NCI-H2081 (cell line): ENCODE measurements at places on chromosomes 7 and 10.

- DNase-seq: no peak
Observed at GRCh38 chr7:88775838-88776237, 16.3 kb downstream of the ZNF804B start.

GRCh38 chr7:122092964-122093797 is 50.9 kb downstream of the AASS start:
- peak; percentile 60 for DNase-seq

DNA sequence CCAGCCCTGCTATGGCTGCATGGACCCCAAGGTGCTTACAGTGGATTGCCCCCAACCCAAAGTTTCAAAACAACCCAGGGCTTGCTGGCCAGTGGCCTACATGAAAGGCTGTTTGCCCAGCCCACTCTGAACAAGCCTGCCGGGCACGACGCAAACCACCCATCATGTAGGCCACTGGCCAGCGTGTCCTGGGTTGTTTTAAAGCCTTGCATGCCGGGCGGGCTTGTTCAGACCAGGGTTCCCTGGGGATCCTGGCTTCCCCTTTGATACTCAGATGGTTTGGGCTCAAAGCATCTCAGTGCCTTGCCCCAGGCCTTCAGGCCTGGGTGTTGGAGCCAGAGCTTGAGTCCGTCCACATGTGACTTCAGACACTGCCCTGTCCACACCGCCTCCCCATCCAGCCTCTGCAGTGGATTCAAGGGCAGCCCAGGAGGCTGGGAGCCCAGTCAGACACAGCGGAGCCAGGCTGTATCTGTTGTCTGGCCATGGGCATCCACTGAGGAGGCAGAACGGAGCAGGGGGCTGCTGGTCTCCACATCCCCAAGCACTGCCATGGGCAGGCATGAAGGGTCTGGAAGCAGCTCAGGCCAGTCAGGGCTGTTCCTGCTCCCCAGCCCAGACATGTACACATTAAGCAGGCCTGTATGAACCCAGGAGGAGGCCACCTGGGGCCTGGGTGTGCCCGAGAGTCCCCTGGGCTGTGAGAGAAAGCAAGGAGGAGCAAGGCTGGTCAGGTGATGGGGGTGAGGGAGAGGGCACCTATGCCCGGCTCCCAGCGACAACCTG is 4.0 kb upstream of the ADIRF start:
- no peak for DNase-seq

DNA sequence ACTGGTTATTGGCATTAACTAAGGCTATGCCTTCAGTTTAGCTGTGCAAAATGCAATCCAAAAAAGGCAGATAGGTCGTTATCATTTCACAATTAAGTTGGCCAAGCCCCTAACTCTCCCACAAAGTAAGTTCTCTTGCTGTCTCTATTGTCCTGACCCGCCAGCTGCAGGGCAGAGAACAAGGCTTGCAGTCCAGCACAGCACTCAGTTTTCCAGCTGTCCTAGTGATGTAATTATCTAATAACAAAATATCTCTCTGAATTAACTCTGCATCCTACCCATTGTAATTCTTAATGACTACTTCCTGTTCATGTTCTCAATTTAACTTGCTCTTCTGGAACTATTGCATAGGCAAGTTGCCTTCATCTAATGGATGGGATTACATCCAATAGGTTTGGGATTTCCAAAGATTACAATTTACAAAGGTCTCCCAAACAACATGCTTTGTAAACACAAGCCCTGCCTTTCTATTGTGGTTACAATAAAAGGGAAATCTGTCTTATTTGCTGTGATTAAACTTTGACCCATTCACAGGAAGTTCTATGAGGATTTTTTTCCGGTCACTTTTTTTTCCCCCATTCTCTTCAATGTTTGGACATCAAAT is 55.2 kb downstream of the CDK6 start:
- DNase-seq: no peak

- DNase-seq: no peak
Observed at GRCh38 chr7:50397971-50398324, 52.2 kb downstream of the FIGNL1 start.

GRCh38 chr10:109467551-109467950 is 455.8 kb downstream of the XPNPEP1 start:
- DNase-seq: no peak

DNA sequence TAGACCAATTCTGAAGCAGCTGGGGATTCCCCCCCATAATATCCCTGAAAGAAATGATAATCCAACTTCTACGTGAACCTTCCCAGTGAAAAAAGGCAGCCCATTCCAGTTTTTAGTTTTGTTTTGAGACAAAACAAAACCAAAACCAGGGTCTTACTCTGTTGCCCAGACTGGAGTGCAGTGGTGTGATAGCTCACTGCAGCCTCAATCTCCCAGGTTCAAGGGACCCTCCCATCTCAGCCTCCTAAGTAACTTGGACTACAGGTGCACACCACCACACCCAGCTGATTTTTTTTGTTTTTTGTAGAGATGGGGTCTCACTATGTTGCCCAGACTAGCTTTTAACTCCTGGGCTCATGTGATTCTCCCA is 12.5 kb upstream of the ARPC1A start:
- no peak for DNase-seq

DNA sequence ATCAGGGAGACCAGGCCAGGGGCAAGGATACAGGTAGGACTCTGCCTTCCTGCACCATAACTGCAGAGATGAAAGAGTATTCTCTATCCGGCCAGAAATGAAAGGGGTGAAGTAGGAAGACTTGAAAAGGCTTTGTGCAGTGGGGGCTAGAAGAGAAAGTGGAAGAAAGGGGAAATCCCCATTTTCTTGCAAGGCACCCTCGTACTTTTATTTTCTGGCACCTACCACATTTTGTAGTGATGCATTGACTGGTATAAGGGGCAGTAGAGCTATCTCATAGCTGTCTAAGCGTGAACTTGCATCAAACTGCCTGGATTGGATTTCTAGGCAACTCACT is 752 bp upstream of the CAMK2G start:
- DNase-seq: no peak

DNA sequence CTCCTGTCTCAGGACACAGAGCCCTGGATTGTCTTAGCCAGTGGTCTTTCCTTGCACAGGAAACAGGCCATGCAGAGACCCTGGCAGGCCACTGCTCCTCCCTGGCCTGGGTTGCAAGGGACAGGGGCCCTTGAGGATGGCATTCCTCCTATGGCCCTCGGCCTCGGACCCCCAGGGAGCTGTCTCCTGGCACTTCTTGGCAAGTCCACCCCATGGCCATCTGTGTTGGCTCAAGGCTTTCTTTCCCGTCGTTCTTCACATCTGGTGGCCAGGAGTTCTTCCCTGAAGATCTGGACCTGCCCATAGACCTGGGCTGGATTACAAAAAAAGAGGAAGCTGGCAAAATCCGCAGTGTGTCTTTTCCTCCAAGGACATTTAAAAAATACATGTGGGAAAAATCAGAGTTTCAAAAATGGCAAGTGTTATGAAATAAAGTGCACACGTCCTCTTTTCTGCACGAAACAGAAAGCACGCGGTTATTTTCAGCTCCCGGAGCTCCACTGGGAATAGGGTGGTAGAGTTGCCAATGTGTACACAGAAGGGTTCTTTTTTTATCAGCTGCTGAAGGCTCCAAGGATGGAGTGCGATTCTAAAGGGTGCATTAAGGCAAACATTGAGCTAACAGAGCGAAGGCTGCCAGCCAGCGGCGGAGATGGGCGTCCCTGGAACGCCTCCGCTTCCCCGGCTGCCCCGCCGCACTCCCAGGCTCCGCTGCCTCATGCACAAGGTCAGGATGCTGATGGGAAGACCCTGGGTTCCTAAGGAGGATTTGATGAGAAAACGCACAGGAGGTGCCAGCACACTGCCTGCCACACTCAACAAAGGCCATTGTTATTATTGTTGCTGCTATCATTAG is 62.8 kb upstream of the FAM20C start:
- DNase-seq: peak; percentile 24

DNA sequence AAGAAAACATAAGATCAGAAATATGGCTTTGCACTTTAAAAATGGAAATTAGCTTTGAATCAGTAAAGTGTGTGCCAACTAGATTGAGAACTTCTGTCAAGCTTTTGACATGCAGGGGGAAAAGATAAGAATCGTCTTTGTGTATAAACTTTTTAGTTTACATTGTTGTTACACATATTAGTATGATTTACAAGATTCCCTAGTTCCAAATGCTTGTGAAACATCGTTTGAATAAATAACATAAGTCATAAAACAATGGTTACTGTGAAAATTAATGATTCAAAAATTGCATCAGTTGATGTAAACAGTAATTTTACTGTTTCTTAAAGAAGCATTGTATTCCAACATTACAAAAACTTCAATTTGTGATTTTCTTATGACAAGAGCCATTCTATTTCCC is 207.6 kb upstream of the MTPN start:
- DNase-seq: no peak

DNA sequence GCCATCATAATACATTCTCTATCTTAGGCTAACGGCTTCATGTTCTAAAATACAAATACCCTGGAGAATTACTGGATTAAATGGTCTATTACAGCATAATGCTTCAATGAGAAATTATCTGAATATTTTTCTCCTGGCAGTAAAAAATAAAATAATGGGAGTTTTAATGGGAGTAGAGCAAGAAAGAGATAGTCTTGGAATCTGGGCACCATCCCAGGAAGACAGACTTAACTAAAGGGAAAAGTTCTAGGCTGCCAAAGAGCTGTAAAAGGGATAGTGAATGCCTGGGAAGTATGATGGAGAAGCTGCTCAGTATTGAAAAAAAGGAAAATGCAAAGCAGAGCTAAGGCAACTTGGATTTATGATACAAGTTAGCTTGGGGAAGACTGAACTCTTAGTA is 12.1 kb upstream of the SYPL1 start:
- DNase-seq: no peak

DNA sequence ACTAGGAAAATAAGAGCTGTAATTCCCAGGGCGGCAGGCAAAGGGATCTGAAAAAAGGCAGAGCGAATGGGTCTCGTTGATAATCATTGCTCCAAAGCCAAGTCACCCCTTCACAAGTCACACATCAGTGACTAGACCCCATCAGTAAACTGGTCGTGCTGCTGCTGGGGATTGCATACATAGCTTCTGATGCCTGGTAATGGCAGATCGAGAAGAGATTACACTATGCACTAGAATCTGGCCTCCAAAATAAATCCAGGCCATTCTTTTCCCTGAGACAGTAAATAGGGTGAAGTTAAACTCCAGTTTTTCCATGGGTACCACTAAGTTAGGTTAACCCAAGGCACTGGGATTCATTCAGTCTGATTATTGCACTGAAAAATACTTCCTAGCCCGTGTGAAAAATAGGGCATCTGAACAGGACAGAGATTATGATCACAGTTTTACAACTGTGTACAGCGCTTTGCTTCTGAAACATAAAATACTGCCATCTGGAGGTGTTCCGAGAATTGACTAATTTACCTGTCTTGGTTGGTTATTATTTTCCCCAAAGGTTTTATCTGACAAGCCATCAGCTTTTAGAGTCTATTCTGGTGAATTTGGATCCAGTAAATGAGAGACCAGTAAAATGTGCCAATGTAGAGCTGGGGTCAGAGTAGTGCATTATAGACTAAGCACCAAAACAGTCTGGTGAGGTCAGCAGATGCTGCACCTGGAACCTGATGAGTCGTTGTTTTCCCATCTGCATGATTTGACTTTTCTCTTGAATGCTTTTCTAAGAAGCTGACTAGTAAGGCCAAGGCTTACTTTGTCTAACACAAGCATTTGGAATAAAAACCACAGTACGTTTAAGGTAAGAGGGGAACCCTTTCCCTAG is 82.9 kb upstream of the AFAP1L2 start:
- no peak for DNase-seq

- DNase-seq: no peak
Observed at GRCh38 chr7:28123752-28124151, 56.8 kb downstream of the JAZF1 start.

DNA sequence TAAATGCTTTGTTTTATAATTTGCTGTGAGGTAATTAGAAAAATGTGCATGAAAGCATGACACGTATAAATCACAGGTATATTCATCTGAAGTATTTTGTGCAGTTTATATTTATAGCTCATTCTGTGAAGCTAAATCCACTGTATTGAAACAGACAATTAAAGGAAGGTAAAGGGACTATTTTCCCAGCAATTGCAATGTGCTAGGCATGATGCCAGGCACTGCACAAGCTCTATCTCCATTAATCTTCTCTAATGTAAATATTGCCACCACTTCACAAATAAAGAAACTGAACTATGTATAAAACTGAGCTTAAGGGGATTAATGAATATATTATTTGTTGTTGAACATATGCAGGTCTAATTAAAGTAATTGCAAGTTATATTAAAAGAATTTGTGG is 1012.5 kb downstream of the NRG3 start:
- DNase-seq: peak; percentile 81

DNA sequence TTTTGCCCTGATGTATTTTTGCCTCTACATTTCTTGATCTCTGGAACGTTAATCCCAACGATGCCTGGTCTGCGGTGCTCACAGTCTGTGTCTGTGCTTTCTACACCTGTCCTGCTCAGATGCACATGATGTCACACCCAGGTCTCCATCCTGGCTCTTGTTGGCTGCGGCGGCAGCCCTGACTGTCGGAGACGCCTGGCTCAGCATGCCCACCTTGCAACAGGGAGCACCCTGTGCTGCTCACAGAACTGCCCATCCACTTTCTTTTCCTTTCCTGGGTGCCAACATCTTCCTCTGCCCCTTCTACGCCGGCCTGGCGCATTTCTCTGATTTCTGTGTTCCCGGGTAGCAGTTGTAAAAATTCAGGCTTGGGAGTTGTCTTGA is 106.2 kb downstream of the CUX1 start:
- no peak for DNase-seq

GRCh38 chr7:11486271-11486670 is 345.7 kb downstream of the THSD7A start:
- DNase-seq: no peak

GRCh38 chr7:46215987-46216567 is 295.0 kb upstream of the IGFBP3 start:
- DNase-seq: no peak

DNA sequence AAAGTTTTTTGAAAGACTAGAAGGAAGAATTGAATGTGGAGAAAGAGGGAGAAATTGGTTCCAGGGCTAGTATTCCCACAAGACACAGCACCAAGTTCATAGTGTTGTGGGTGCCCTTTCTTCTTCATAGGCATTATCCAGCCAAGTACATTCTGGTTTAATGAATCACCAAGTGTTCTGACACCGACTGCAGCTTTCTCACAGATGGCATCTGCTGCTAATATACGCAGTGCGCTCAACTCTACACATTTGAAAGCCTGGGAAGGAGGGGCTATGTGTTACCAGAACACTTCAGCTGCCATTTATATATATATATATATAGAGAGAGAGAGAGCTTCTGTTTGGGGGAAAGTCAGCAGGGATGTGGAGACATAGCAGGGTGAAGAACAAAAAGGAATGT is 1168.4 kb downstream of the GATA3 start:
- DNase-seq: no peak

DNA sequence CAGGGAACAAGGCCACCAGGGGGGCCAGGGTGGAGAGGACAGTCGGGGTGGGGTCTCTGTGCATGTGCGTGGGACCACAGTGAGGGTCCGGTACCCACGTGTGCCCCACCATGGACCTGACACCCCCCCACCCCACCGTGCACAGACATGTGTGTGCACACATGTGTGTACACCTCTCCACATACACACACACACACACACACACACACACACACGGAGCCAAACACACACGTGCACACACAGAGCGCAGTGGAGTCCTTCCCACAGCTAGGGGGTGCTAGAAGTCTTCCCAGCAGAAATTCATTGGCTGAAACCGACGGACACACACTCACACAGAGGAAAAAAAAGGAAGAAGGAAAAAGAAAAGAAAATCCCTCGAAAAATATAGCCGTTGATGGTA is 42.8 kb upstream of the GNA12 start:
- DNase-seq: peak; percentile 67

- DNase-seq: no peak
Observed at GRCh38 chr10:8122611-8123369, 68.3 kb downstream of the GATA3 start.
